ENCODE measurements at places on chromosomes 7 and 10.

- H3K36me3 ChIP-seq, result no peaks in the 10 kb centered on the region
- H3K4me3 ChIP-seq, result no peak overlapping the region
- DNase-seq, result no peak
- H3K4me1 ChIP-seq, result peaks cover 4% of the 10 kb centered on the region
- no peak overlapping the region for H3K27ac ChIP-seq
These were observed 73.0 kb upstream of the CABCOCO1 start for GRCh38 chr10:61589547-61590243.

- H3K27ac ChIP-seq, result no peak overlapping the region
- H3K4me3 ChIP-seq, result no peak overlapping the region
- no peaks in the 10 kb centered on the region for H3K36me3 ChIP-seq
- no peak for DNase-seq
These were observed 868.4 kb downstream of the SORCS3 start for GRCh38 chr10:105509517-105509916.

GRCh38 chr7:83849131-83849530, 200.2 kb upstream of the SEMA3E start:
- H3K36me3 ChIP-seq, result no peaks in the 10 kb centered on the region
- H3K4me1 ChIP-seq, result no peaks in the 10 kb centered on the region
- no peak overlapping the region for H3K27ac ChIP-seq
- H3K27me3 ChIP-seq, result no peaks in the 10 kb centered on the region

DNA sequence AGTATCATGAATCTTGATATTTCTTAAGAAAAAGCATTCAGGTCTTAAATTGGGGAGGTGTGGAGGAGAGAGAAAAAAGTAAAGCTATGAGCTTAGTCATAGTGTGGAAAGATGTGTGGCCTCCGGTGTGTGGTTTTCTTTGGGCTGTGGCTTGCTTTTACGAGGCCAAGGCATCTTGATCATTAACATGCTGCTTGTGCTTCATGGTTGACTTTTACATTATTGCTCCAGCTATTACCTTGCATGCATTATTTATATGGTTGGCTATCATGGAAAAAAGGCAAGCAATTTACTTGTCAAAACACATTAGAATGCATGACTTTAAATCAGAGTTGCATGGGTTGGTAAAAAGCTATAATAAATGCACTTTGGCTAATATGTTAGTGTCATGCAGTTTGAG, 300.7 kb upstream of the ADARB2 start:
- H3K27ac ChIP-seq, result no peak overlapping the region
- no peaks in the 10 kb centered on the region for H3K27me3 ChIP-seq
- H3K4me1 ChIP-seq, result no peaks in the 10 kb centered on the region
- H3K4me3 ChIP-seq, result no peak overlapping the region
- H3K36me3 ChIP-seq, result no peaks in the 10 kb centered on the region
- DNase-seq, result no peak

DNA sequence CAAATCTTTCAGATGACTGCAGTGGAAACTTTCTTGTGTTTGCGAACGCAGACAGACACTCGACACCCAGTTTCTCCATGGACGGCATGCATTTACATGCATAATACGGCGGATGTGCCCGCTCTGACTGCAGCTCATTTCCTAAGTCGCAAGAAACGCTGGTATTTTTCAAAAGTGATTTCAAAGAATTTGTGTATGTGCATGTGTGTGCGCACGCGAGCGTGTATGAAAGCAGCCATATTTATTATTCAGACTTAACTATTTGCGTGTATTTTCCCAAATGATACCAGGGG, 436.5 kb upstream of the MGMT start:
- H3K4me3 ChIP-seq, result no peak overlapping the region
- peaks cover 11% of the 10 kb centered on the region for H3K27me3 ChIP-seq
- peaks cover 5% of the 10 kb centered on the region for H3K4me1 ChIP-seq
- DNase-seq, result no peak
- no peak overlapping the region for H3K27ac ChIP-seq
- H3K36me3 ChIP-seq, result no peaks in the 10 kb centered on the region

DNA sequence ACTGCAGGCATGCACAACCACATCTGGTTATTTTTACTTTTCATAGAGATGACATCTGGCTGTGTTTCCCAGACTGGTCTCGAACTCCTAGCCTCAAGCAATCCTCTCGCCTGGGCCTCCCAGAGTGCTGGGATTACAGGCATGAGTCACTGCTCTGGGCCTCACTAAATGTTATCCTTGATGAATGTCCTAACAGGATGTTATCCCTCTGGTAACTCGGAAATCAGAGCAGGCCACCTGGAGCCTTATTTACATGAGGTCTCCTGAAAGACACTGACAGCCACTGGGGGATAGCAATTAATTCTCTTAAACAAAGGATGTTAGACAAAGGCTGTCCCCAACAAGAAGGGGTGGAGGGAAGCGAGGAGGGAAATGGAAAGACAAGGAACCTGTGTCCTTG, 4.5 kb upstream of the ZNF438 start:
- H3K4me3 ChIP-seq, result no peak overlapping the region
- H3K4me1 ChIP-seq, result no peaks in the 10 kb centered on the region

Data from mesenchymal stem cell (in vitro differentiated cells and primary cell).